ENCODE measurements at places on chromosomes 6 and 20. TPM values are rescaled to one million over a fixed set of nuclear protein-coding genes. Genes with fewer than 3 reads are reported as not detected.

GRCh38 chr6:10995114-10995707 lies 48.9 kb downstream of the ELOVL2 start:
- H3K4me3 ChIP-seq, result no peak overlapping the region
- no peak overlapping the region for H3K27ac ChIP-seq
- H3K27me3 ChIP-seq, result peaks cover 18% of the 10 kb centered on the region
- DNase-seq, result no peak
- no peaks in the 10 kb centered on the region for H3K4me1 ChIP-seq

DNA sequence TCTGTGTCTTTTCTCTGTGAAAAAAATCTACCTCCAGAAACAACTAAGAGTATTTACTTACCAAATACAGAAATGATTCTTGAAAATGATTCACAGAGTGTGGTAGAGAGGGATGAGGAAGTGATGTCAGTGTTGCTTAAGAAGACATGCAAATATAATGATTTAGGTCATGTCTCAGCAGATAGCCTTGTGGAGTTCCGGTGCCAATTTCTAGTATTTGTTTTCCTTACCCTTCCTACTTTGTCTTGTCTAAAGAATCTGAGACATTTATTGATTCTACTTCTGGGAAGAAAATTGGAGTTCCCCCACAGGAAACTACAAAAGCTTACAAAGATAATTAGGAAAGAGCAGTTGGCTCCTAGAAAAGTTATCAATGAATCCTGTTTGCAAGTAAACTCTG lies 68.8 kb downstream of the GJA1 start:
- no peaks in the 10 kb centered on the region for H3K36me3 ChIP-seq
- no peaks in the 10 kb centered on the region for H3K27me3 ChIP-seq
- DNase-seq, result no peak
- no peaks in the 10 kb centered on the region for H3K4me1 ChIP-seq
- no peak overlapping the region for H3K27ac ChIP-seq
- H3K4me3 ChIP-seq, result no peak overlapping the region

- H3K27ac ChIP-seq, result no peak overlapping the region
- no peaks in the 10 kb centered on the region for H3K27me3 ChIP-seq
- H3K4me1 ChIP-seq, result peaks cover 49% of the 10 kb centered on the region
- no peak overlapping the region for H3K4me3 ChIP-seq
- no peak for DNase-seq
These were observed 881 bp upstream of the MCM3 start for GRCh38 chr6:52285177-52286068.

DNA sequence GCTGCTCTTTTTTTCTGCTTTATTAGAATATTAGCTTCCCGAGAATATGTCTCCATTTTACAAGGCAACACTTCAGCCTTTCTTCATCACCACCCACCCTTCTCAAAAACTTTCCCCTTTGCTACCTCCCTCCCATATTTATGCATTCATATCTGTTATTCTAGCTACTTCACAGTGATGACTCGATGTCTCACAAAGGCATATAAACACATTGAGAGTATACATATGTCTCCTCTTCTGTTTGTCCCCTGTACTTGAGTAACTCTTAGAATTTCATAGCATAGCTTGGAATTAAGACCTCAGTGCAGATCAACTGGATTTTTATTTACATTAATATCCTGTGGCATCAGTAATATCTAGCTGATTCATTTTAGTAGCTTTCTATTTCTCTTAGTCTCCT lies 6.5 kb downstream of the RNF144B start:
- H3K4me1 ChIP-seq, result peaks cover 11% of the 10 kb centered on the region
- no peak for DNase-seq
- no peak overlapping the region for H3K27ac ChIP-seq
- H3K4me3 ChIP-seq, result no peak overlapping the region
- no peaks in the 10 kb centered on the region for H3K36me3 ChIP-seq

- H3K4me1 ChIP-seq, result no peaks in the 10 kb centered on the region
- H3K36me3 ChIP-seq, result no peaks in the 10 kb centered on the region
- H3K27ac ChIP-seq, result no peak overlapping the region
These were observed 1303.5 kb upstream of the CITED2 start for GRCh38 chr6:140677781-140678528.

DNA sequence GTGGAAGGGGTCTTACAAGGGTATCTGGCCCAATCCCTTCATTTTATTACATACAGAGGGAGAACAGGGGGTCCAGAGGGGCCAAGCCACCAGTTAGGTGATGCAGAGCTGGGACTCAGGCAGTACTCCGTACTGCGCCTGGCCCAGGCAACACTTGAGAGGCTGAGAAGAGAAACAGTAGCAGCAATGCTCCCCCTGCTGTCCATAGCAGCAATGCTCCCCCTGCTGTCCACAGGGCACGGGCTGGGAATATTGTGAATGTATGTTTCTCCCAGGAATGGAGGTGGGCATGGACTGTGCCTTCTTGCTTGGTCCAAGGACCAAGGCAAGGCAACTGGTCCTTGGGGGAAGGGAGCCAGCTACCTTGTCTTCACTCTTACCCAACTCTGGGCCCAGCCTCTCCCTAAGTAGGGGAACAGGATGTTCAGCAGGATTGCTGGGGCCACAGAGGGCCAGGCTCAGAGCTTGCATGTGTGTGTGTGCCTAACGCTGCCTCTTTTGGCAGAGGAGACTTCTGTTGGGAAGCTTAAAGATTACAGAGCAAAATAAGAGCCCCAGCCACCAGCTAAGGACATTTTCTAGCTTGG lies 14.8 kb upstream of the FAM83C start:
- H3K27ac ChIP-seq, result peak overlapping the region; percentile 93
- peaks cover 7% of the 10 kb centered on the region for H3K36me3 ChIP-seq
- H3K4me3 ChIP-seq, result no peak overlapping the region
- DNase-seq, result peak; percentile 54

OR5V1 gene
- not detected for total RNA-seq

DNA sequence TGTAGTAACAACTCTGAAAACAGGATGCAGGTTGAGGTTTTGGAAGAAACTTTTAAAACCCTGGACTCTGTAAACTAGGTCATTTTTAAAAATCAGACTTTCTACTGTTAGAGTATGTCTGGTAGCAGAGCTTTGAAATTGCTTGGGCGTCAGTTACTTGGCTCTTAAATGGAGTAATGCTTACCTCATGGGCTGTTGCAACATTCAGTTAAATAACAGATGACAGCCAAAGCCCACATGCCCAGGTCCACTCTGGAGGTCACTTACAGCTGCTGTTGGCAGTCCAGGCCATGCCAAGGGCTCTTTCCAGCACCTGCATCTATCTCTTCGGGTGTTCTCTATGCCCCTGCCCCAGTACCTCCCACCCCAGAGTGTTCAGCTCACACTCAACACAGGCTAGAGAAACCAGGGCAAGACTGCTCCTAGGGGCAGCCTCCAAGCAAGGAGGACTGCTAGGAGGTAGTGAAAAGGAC lies 96.4 kb downstream of the BANF2 start:
- no peaks in the 10 kb centered on the region for H3K4me1 ChIP-seq
- no peaks in the 10 kb centered on the region for H3K36me3 ChIP-seq
- no peak overlapping the region for H3K4me3 ChIP-seq
- peaks cover 40% of the 10 kb centered on the region for H3K27me3 ChIP-seq

DNA sequence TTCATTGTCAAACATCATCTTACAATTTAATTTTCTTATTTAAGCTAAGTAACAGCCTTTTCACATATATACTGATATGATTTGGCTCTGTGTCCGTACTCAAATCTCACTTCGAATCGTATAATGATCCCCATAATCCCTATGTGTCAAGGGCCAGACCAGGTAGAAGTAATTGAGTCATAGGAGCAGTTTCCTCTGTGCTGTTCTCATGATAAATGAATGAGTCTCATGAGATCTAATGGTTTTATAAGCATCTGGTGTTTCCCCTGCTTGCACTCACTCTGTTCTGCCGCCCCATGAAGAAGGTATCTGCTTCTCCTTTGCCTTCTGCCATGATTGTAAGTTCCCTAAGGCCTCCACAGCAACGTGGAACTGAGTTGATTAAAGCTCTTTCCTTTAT lies 25.1 kb upstream of the CMTR1 start:
- no peak overlapping the region for H3K4me3 ChIP-seq
- H3K27ac ChIP-seq, result no peak overlapping the region
- peaks cover 33% of the 10 kb centered on the region for H3K27me3 ChIP-seq
- DNase-seq, result no peak

DNA sequence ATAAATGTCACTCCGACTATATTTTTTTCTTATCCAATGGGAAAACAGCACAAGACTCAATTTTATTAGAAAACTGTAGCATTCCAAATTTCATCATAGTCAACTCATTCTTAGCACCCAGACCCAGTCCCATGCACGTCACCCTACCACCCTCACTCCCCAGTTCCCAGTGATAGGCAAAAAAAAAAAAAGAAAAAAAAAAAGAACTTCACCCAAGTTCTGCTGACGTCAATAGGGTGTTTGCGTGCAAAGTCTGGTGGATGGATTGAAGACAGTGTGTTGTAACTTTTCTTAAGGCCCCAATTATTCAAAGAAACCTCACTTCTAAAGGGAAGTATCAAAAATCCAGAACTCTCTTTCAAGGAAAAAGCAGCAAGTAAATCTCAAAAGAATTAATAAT lies 213.9 kb upstream of the PRDM1 start:
- no peak overlapping the region for H3K27ac ChIP-seq
- H3K36me3 ChIP-seq, result peaks cover 45% of the 10 kb centered on the region
- DNase-seq, result no peak
- peaks cover 21% of the 10 kb centered on the region for H3K27me3 ChIP-seq
- peaks cover 16% of the 10 kb centered on the region for H3K4me1 ChIP-seq

RRAGD gene
- total RNA-seq, result 1.3 TPM

GRCh38 chr6:144652292-144652891 lies 367.3 kb downstream of the UTRN start:
- H3K27me3 ChIP-seq, result no peaks in the 10 kb centered on the region
- peaks cover 21% of the 10 kb centered on the region for H3K36me3 ChIP-seq
- H3K27ac ChIP-seq, result no peak overlapping the region
- peaks cover 17% of the 10 kb centered on the region for H3K4me1 ChIP-seq

TPD52L1 gene
- not detected for total RNA-seq

GRCh38 chr6:71028236-71028876 lies 71.5 kb upstream of the B3GAT2 start:
- no peak overlapping the region for H3K27ac ChIP-seq
- DNase-seq, result no peak

MAPK13 gene
- 33.9 TPM for total RNA-seq

DNA sequence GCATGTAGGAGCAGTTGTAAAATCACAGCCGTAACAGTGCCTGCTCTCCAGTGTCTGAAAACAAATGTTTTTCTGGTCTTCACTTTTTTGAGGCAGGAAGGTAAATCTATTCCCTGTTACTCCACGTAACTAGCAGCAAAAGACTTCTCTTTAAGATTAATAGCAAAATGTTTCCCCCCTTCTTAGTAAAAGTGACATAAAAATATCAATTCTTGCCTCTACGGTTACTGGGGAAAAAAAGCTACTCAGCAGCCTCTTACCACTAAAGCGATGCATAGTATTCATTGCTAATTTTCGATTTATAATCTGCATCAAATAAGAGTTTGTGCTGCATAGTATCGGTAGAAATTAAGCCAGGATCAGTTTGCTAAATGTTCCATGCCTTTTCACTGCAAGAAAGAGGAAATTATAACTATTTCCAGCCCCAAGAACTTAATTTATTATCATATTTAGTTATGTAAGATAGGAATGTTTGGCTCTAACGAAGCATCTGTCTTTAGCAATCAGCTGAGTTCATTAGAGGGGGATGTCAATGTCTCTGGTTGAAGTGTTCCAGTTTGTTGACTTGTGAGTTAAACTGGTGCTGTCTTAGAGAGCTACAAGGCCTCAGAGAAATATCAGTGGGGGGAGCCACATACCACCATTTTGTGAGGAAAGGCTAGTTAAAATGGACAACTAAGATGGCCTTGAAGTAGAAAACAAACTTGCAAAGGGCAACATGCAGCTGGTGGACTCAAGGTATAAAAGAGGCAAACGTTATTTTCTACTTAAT lies 617 bp upstream of the TSPYL1 start:
- no peaks in the 10 kb centered on the region for H3K27me3 ChIP-seq
- peaks cover 45% of the 10 kb centered on the region for H3K4me1 ChIP-seq
- peak overlapping the region; percentile 99 for H3K27ac ChIP-seq
- peak overlapping the region; percentile 100 for H3K4me3 ChIP-seq
- peaks cover 32% of the 10 kb centered on the region for H3K36me3 ChIP-seq

GRCh38 chr6:13046084-13046483 lies 282.3 kb downstream of the TBC1D7 start:
- H3K27me3 ChIP-seq, result peaks cover 16% of the 10 kb centered on the region
- no peak for DNase-seq
- peaks cover 3% of the 10 kb centered on the region for H3K4me1 ChIP-seq
- H3K36me3 ChIP-seq, result no peaks in the 10 kb centered on the region
- no peak overlapping the region for H3K27ac ChIP-seq
- H3K4me3 ChIP-seq, result no peak overlapping the region

PTK7 gene
- total RNA-seq, result 0.33 TPM

TRAPPC3L gene
- not detected for total RNA-seq

GRCh38 chr6:132368916-132369481 lies 32.3 kb downstream of the MOXD1 start:
- H3K4me1 ChIP-seq, result peaks cover 19% of the 10 kb centered on the region
- H3K4me3 ChIP-seq, result no peak overlapping the region
- no peak overlapping the region for H3K27ac ChIP-seq
- no peaks in the 10 kb centered on the region for H3K36me3 ChIP-seq
- H3K27me3 ChIP-seq, result peaks cover 54% of the 10 kb centered on the region
- DNase-seq, result no peak

GRCh38 chr6:12478921-12479320 lies 188.8 kb downstream of the EDN1 start:
- DNase-seq, result no peak
- H3K4me1 ChIP-seq, result peaks cover 5% of the 10 kb centered on the region
- H3K27ac ChIP-seq, result no peak overlapping the region
- H3K27me3 ChIP-seq, result no peaks in the 10 kb centered on the region
- no peak overlapping the region for H3K4me3 ChIP-seq

SLC18B1 gene
- total RNA-seq, result 6.4 TPM

COL12A1 gene
- total RNA-seq, result not detected

GRCh38 chr6:72936766-72937559 lies 288.3 kb downstream of the KHDC1L start:
- H3K36me3 ChIP-seq, result no peaks in the 10 kb centered on the region
- no peak for DNase-seq
- H3K27ac ChIP-seq, result peak overlapping the region; percentile 41

GRCh38 chr6:162109480-162110050 lies 618.0 kb downstream of the PRKN start:
- no peak overlapping the region for H3K4me3 ChIP-seq
- H3K36me3 ChIP-seq, result no peaks in the 10 kb centered on the region
- H3K27me3 ChIP-seq, result no peaks in the 10 kb centered on the region
- DNase-seq, result no peak
- H3K4me1 ChIP-seq, result peaks cover 2% of the 10 kb centered on the region
- H3K27ac ChIP-seq, result no peak overlapping the region

GRCh38 chr20:17972121-17972520 lies 3.3 kb downstream of the MGME1 start:
- no peaks in the 10 kb centered on the region for H3K27me3 ChIP-seq
- peak overlapping the region; percentile 87 for H3K4me3 ChIP-seq
- DNase-seq, result no peak
- H3K27ac ChIP-seq, result peak overlapping the region; percentile 97
- H3K4me1 ChIP-seq, result peaks cover 41% of the 10 kb centered on the region

Data from activated CD8-positive, alpha-beta memory T cell treated with anti-CD3 and anti-CD28 coated beads, Interleukin-2, amount 10 ng/mL, durations not matched to agents 7 days and 5 days (primary cell).